ENCODE measurements at places on chromosomes 7 and 10.

DNA sequence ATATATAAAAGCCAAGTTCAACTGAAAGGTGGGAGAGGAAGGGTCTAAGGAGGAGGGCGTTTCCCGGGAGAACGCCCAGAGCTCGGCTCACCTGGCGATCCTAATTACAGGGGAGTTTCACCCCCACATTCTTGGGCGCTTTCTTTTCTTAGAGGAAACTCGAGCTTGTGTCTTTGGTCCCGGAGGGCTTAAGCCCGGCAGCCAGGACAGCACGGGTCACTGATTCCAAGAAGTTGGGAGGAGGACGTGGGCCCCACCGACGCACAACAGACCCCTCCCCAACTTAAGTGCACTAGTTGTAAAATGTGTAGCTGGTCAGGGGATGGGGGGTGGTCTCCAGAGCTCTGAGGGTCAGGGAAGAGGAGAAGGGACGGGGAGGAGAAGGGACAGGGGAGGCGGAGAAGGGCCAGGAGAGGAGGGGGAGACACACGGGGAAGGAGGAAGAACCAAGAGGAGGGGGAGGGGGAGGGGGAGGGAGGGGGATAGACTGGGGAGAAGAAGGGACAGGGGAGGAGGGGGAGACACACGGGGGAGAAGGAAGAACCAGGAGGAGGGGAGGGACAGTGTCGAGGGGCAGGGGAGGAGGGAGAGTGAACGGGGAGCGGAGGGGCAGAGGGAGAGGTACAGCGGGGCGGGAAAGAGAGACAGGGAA, 874 bp downstream of the BAIAP2L1 start:
- DNase-seq: no peak

DNA sequence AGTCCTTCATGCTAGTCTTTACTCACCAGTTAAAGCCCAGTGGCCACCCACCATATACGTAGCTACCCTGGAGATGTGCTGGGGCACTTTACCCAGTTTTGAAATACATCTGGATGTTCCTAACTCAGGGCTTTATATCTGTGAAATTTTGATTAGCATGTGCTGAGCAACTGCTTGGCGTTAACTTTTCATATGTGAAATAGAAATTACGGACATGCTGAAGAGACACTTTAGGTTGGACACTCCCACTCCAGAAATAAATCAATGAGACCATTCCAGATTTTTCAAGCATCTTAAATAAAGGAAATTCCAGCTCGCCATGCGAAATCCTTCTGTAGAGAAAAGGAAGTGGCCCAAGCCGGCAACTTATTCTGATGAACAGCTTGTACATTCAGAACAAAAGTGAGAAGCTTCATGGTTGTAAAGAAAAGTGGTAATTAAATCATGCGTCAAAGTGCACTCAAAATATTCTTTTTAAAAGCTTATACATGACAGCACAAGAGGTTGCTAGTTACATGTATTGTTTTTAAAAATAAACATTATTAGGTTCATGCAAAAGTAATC, 153.5 kb upstream of the ITGB1 start:
- no peak for DNase-seq

DNA sequence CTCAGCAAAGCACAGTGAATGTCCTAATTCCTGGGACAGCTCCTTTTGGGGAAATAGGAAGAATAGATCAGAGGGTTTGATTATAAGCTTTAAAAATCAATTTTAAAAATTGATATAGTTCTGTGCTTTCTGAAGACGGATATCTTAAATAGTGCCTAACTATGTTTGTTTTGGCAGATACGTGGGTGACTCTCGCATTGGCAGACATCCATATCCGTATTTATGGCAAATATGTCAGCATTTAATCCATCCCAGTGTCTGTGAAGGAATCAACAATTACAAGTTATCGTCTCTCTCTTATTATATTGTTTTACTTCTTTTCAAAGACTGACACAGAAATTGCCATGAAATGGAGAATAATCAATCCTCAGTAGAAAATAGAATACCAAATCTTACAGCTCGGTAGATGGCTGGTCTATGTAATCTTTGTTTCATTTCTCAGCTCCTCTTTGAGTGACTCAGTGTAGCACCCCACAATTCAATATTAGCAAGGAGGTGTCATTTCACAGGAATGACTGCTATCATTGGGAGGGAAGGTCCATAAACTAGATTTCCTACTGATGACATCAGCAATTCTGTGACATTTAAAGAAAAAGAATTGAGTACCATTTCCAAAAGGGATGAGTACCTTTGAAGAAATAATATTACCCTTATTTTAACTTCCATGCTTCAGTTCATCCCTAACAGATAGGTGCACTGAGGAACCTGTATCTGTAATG, 186.4 kb upstream of the NFE2L3 start:
- no peak for DNase-seq

DNA sequence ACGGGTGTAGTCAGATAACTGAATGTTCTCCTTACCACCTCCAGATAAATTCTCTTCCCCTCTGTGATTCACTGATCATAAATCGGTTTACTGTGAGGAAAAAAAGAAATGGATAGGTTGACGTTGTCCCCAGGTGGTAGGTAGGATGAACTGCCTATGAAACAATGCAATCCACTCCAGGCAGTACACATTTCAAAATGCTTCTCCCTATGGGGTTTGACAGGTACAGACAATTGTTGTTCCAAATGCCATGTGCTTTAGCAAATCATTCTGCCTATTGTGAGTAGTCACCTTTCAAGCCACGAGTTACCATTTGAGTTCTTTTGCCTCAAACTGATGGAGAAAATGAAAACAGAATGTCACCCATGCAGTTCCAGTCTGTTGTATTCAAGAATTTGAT, 21.8 kb downstream of the VIM start:
- no peak for DNase-seq

DNA sequence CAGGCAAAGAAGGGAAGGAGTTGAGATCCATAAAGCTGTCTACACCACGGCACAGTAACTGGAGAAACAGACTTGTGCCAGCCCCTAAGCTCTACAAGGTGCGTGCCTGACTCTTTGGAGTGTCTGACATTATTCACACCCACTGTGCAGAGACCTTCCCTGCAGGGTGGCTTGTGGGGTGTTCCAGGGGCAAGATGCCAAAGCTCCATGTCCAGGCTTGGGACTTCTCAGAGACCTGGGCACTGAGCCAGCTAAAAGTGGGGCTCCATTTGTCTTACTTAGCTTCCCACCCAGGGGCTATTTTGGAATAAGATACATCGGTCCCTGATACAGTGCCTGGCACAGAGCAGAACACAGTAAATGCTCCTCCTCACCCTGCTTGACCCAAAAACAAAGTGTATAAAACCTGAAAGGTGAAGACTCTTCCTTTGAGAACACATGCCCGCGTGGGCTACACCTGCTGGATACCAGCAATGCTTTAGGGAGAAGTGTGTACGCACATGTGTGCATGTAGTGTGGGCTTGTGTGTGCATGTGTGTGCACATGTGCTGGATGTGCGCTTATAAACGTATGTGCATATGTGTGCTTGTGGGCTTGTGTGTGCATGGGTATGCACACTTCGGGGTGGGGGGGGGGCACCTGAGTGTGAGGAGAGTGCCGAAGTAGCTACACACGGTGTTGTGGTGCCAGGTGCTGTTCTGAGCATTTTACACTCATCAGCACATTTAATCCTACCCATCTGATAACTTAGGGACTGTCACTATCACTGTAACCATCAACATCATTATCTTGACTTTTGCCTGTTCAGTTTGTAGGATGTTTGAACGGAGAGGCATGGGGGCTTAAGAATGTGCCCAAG, 143.0 kb downstream of the ARHGAP22 start:
- DNase-seq: no peak

GRCh38 chr10:35188954-35189353, 62.3 kb downstream of the CREM start:
- no peak for DNase-seq

GRCh38 chr10:72490951-72491350, 134.9 kb downstream of the MICU1 start:
- no peak for DNase-seq

DNA sequence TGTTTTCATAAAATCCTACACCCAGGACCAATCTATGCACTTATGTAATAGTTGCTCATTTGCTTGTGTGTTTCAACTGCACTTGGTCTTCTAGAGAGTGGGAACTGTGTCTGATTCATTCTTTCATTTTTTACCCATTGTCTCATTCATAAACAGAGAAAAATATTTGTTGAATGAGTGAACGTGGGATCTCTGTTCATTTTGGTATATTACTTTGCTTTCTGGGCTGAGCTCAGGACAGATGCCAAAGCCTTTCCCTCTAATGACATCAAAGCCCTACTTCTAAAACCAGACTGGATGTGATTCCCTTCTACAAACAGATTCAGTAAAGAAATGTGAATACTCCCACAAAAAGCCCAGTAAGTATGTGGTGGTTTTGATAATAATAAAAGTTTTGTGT, 145.2 kb downstream of the ST7 start:
- DNase-seq: no peak

DNA sequence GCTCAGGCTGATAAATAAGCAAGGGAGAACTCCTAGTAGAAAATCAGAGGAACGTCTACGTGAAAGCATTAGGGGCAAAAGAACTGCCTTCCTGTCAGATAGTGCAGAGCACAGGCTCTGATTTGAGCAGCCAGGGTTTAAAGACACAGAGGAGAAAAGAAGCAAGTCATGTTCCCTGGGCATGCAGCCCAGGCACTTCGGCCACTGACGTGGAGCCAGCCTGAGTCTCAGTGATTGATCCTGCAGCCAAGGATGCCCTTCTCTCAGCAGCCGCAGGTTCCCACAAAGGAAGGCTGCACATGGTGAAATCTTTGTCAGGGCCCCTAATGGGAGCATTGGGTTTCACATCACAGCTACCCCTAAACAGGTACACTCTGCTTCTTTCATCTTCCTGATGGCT, 161.7 kb upstream of the HPS1 start:
- no peak for DNase-seq

- no peak for DNase-seq
Observed at GRCh38 chr7:73702226-73702625, 17.2 kb downstream of the STX1A start.

GRCh38 chr7:147305827-147306226, 1189.2 kb downstream of the CNTNAP2 start:
- DNase-seq: no peak

GRCh38 chr10:118692872-118693271, 61.9 kb downstream of the CACUL1 start:
- no peak for DNase-seq

DNA sequence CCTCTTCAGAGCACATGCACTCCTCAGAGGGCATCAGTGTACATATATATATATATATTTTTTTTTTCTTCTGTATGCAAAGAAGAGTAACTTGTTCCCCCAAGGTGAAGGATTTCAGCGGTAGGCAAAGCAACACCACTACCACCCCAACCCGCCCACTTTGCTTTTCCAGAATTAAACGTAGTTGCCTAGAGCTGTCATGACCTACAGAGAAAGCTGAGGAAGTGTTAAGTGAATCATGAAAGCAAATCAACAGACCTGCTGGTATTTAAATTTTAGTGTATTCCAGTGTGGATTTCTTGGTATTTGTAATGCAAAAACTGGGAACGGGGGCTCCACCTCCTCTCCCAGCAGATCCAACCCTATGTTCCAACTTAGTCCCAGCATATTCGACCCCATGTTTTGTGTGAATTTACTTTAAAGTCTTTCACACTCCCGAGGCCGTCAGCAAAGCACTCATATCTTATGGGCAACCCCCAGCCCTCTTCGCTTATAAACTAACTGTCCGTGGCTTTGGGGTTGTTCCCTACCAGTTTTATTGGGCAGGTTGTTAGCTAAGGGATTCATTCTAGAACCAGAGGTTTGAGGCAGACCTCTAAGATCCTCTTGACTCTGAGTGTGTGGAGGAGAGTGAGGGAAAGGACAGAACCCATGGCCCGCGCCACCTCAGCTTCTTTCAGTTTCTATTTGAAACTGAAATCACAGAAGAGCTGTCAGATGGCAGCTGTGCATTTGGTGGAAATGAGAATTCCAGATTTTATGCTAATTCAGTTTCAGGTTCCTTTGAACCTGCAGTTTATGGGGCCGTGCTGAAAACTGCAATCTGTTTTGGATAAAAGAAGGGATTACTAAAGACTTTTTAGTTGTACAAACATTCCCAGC, 450.2 kb upstream of the GALNT17 start:
- DNase-seq: no peak

- no peak for DNase-seq
Observed at GRCh38 chr10:86440874-86441843, 74.6 kb upstream of the GRID1 start.

DNA sequence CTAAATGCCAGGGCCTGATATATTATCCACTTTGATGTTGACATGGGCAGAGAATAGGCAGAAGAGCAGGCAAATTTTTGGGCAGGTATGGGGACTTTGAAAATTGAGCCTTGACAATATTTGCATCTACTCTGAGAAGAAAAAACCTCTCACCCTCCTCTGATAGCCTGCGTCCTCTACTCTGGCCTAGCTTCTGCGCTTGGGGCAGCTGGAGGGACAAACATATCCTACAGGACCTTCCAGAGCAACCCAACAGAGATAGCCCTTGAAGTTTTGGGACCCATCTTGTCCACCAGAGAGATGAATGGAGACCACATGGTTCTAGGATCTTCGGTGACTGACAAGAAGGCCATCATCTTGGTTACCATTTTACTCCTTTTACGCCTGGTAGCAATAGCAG, at the start of gene TAS2R60:
TSS of gene TAS2R60 (plus strand) at position 301 of the 400 bp plus-strand sequence. CDS start at position 301, 0 bp downstream.
- no peak for DNase-seq

GRCh38 chr10:25047591-25048301, 31.3 kb downstream of the THNSL1 start:
- no peak for DNase-seq

GRCh38 chr7:130395421-130395820, 15.1 kb downstream of the CPA1 start:
- DNase-seq: no peak

GRCh38 chr7:29304756-29305155, 110.2 kb downstream of the CHN2 start:
- no peak for DNase-seq

- no peak for DNase-seq
Observed at GRCh38 chr7:112665709-112666108, 124.5 kb downstream of the TMEM168 start.

GRCh38 chr10:119973281-119973680, 80.8 kb downstream of the SEC23IP start:
- DNase-seq: no peak

DNA sequence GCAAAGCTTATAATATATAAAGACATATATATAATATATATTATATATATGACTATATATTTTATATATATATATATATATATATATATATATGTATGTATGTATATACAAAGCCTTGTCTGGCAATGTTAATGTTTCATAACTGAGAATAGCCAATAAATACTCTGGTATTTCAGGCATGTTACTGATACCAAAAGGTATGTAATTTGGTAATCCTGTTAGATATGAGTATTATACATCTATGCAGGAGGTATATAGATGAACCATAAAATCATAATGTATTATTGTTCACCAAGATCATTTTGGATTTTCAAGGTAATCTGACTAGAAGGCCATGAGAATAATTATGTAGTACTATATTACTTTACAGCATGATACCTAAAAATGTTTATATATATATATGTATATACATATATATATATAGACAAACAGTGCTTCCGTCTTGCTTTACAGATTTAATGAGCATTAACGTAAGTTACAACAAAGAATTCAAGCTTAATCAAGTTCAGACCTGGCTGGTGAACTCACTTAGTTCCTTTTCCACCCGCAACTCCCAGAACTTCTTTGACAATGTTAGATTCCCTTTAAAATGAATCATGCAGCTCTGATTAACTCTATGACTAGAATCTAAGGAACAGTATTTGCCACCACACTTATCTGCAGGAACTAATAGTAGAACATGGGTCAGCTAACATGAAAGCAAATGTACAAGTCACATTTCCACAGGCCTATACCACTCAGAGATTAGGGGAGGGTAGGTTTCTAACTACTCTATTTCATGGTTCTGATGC, 82.7 kb downstream of the SLC25A13 start:
- no peak for DNase-seq

- no peak for DNase-seq
Observed at GRCh38 chr7:3955751-3956696, 655.0 kb downstream of the SDK1 start.

Measured in stimulated activated CD8-positive, alpha-beta memory T cell treated with anti-CD3 and anti-CD28 coated beads, Interleukin-7, amount 100 ng/mL, for 4 hours (primary cell).